ENCODE measurements at places on chromosomes 13 and 19. TPM values are rescaled to one million over a fixed set of nuclear protein-coding genes. Genes with fewer than 3 reads are reported as not detected.

MKNK2 gene
- 53.8 TPM for total RNA-seq

NKPD1 gene
- not detected for total RNA-seq

LRP3 gene
- 85.2 TPM for total RNA-seq

CLEC17A gene
- total RNA-seq: not detected

IQCN gene
- total RNA-seq: 0.69 TPM

CGB5 gene
- 3.4 TPM for total RNA-seq

ZNF793 gene
- 0.41 TPM for total RNA-seq

HCST gene
- 0.69 TPM for total RNA-seq

ELSPBP1 gene
- not detected for total RNA-seq

- no peak for DNase-seq
Observed at GRCh38 chr19:48174445-48175030, 4.1 kb downstream of the ZSWIM9 start.

- DNase-seq: no peak
Observed at GRCh38 chr13:88937384-88937783, 1266.2 kb downstream of the SLITRK5 start.

DNA sequence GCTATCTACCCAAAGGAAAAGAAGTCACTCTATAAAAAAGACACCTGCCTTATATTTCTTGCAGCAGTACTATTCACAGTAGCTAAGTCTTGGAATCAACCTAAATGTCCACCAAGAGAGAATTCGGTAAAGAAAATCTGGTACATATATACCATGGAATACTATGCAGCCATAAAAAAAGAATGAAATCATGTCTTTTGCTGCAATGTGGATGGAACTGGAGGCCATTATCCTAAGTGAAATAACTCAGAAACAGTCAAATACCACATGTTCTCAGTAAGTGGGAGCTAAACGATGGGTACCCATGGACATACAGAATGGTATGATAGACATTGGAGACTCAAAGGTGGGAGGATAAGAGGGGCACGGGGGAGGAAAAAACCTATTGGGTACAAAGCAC, 82.5 kb upstream of the KCTD15 start:
- no peak for DNase-seq

- no peak for DNase-seq
Observed at GRCh38 chr13:110784704-110785103, 71.2 kb downstream of the ING1 start.

DNA sequence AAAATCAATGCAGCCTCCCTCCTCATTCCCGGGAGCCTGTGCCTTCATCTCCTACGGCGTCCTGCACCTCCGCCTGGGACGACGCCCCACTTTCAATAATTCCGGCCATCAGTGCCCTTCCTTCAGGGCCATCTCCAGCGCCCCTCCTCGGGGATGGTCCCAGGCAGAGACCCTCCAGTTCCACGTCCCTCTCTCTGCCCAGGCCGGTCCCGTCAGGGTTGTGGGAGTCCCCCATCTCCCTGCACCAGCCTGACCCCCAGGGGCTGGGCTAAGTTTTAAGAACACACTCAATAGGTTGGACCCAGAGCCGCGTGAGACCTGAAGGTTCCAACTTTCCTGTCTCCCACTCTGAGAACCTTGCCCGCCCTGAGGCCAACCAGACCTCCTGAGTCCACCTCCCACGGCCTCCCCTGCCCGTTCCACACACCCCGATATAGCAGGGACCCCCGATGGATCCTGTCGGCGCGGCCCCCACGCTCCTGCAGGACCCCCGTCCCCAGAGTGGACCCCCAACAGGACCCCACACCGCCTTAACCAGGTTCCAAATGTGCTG, 646 bp downstream of the TMEM161A start:
- no peak for DNase-seq

DNA sequence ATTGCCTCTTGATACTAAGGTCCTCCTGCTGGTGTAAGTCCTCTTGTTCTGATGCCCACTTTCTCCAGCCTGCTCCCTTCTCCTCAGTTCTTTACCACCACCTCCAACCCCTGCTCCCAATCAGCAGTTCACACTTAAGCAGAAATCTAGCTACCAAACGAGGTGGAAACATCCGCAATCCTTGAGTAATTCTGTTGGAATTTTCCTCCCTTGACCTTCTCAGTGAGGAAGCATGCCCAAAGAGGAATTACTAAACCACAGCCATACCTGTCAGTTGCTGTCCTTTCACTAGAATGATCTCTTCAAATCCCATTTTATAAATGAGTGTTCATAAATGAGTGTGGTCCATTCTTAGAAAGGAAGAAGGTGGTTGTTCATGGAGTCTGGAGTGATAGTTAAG, 289.9 kb downstream of the DACH1 start:
- peak; percentile 7 for DNase-seq

GRCh38 chr13:23421596-23421995, 11.9 kb downstream of the SACS start:
- no peak for DNase-seq

- DNase-seq: no peak
Observed at GRCh38 chr13:43880926-43881325, 1.2 kb downstream of the LACC1 start.

DNA sequence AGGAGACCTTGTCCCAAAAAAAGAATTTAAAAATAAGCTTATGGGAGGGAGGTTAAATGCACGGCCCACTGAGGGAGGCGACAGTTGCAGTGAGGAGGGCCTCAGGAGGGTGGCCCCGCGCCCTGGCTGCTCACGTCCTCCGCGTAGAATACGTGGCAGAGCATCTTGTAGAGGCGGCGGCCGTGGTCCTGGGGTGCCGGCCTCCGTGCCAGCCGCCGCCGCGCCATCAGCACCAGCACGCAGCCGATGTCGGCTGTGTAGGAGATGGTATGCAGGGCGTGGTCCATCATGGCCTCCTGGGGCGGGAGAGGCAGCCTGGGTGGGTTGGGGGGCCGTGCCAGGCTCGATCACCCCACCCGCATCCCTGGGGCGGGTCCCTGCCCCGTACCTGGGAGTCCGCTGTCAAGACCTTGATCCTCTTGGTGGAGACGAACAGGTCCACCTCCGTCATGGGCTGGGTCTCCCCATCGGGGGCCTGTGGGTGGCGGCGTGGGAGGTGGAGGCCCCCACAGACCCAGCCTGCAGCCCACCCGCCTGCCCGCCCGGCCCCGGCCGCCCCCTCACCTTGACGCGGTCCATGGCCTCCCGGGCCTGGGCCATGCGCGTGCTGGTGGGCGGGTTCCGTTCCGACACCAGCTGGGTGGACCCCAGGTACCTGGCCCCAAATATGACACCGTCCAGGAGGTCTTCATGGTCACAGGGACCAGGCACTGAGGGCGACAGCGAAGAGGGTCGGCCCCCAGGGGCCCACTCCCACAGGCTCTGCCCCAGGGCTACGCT, 7.7 kb downstream of the APBA3 start:
- no peak for DNase-seq

GRCh38 chr13:32323912-32324311, 8.6 kb downstream of the BRCA2 start:
- peak; percentile 13 for DNase-seq

GRCh38 chr13:25778808-25779305, 273.0 kb downstream of the SHISA2 start:
- no peak for DNase-seq

DNA sequence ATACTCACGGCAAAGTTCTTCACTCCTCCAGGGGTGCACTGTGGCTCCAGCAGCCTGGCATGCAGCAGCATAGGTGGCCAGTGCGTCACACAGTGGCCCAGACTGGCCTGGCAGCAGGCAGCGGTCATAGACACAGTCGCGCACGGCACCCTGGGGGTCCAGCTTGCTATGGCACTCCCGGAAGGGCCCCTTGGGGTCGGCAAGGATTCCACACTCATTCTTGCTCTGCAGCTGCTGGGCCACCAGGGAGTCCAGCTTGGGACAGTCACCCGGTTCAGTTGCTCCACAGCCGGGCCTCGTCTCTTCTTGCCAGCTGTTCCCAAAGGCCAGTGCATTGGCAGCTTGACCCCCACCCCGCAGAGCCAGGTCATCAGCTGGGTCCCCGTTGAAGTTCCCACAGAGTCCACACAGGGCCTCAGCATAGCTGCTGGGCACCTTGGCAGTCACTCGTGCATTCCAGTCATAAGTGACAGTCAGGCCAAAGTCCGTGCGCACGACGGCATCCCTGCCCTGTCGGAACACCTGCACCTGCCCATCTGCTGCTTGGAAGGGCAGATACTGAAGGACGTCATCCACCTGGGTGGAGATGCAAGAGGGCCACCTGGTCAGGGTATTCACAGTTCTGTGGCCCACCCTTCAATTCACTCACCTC, 20.6 kb downstream of the FCGBP start:
- DNase-seq: no peak

DNA sequence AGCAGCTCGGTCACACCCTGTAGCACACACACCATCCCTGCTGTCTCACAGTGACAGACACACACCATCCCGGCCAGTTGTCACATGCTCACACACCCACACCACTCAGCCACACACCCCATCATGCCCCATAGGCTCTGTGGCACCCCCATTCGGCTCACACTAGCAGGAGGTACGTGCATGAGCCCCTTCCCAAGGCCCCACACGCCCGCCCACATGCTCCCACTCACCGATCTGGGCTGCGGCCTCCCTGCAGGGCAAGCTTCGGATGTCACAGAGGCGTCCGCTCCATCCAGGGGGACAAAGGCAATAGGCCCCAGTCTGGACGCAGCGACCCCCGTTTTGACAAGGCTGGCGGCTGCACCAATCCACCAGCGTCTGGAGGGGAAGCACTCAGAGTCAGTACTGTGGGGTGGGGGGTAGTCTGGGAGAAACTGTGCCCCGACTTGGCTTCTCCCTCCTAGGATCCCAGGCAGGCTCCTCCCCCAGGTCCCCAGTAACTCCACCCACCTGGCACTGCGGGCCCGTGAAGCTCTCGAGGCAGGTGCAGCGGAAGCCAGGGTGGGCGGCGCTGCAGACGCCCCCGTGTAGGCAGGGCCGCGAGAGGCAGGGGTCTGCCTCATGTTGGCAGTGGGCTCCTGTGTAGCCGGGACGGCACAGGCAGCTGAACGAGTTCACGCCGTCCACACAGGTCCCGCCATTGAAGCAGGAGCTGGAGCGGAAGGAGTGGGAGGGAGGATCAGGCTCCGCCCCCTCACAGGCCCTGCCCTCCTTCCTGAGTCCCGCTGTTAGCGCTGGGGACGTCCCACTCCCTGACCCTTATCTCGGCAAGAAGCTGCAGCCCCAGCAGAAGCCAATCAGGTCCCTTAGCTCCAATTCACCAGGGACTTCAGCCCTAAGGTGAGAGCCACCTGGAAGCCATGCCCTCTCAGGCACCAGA, 20.1 kb downstream of the NOTCH3 start:
- no peak for DNase-seq

DNA sequence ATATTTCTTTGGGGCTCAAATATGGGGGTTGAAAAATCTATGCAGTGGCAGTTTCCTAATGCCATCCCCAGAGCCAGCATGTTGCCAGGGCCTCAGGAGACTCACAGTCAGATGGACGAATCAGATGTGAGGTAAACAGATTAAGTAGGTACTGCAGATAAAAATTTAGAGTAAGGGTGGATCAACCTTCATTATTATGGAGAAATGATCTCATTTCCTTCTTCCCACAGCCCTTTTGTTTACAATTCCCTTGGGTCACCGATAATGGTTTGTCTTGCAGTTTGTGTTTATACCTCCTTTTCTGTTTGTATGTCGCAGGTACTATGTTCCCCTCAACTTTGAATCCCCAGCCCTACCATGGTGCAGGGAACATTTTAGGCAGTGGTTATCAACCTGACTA, 20.0 kb downstream of the DIAPH3 start:
- peak; percentile 2 for DNase-seq

GRCh38 chr19:55369653-55370304, 484 bp downstream of the IL11 start:
- DNase-seq: peak; percentile 78

DNA sequence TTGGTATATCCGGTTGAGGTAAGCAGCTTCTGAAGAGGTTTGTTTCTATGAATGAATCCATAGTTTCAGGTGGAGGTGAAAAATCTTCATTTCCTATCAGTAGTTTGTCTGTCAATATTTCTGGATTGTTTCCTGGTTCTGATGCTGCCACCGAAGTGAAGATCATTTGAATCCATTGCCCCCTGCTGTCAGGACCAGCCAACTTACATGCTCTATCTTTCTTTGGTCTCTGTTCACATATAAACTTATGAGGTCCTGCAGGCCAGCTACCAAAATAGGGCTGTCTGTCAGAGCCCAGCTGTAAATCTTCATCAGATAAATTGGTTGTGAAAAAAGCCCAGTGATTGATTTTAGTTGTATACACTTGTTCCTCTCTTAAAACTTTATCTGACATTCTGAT, 15.2 kb upstream of the N4BP2L1 start:
- DNase-seq: no peak

GRCh38 chr19:43820884-43821215, 6.3 kb upstream of the ZNF283 start:
- no peak for DNase-seq

- no peak for DNase-seq
Observed at GRCh38 chr13:35881360-35881759, 249.8 kb downstream of the DCLK1 start.

- peak; percentile 45 for DNase-seq
Observed at GRCh38 chr19:10655457-10656312, 1.5 kb downstream of the ILF3 start.

- DNase-seq: no peak
Observed at GRCh38 chr13:111623743-111624505, 303.5 kb downstream of the TEX29 start.

GRCh38 chr13:97030705-97031452, 36.6 kb upstream of the OXGR1 start:
- peak; percentile 66 for DNase-seq

GRCh38 chr19:51097166-51097738, 11.0 kb downstream of the CTU1 start:
- peak; percentile 27 for DNase-seq

DNA sequence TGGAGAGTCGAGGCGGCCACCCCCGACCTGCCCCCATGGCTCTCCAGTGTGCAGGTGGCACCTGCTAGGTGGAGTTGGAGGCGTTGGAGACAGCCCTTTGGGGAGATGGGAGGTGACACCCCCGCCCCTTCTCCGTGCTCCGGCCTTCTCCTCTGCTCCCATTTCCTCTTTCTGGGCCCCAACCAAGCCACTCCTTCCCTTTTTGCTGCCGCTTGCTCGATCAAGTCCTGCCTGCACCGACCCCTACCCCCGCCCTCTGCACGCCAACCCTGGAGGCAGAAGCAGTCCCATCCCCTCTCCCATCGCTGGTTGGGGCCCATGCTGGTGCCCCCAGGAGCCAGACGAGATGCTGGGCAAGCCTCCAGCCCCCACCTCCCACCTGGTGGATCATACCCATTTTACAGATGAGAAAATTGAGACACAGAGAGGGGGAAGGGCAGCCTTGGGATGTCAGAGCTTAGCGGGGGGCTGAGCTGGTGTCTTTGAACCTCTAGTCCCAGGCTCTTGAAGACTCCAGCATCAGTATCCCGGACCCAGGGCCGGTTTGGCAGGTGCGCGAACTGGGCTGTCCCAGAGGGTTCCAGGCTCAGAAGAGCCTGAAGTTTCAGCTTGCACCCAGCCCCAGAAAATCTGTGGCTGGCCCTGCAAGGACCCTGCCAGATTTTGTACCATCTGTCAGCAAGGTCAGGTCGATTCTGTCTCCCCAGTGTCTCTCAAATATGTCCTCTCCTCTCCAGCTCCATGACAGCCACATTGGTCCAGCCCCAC, 10.3 kb downstream of the GNA15 start:
- no peak for DNase-seq
